ENCODE measurements at places on chromosomes 2 and 18.
A peak's percentile ranks its signal among the peaks of the same experiment; 100 is the strongest.

DNA sequence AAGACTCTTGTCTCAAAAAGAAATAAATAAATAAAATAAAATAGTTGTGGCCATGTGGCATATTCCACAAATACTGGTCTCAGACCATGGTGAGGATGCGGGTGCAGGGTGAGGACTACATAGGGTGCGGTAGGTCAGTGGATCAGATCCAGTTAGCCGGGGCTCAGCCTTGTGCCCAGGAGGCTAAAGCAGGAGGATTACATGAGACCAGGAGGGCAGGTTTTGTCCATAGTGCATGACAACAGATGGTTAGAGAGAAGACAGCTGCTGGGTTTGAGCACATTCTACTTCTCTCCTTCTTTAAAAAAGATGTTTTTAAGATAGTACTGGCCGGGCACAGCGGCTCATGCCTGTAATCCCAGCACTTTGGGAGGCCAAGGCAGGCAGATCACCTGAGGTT is 12.8 kb upstream of the PSD4 start:
- H3K36me3 ChIP-seq: no peaks in the 10 kb centered on the region
- H3K4me1 ChIP-seq: no peaks in the 10 kb centered on the region
- no peak for DNase-seq
- 0 out of 2 replicates have a peak, but pooled peaks cover 1% of the 10 kb centered on the region for H3K27me3 ChIP-seq
- H3K4me3 ChIP-seq: no peak overlapping the region

DNA sequence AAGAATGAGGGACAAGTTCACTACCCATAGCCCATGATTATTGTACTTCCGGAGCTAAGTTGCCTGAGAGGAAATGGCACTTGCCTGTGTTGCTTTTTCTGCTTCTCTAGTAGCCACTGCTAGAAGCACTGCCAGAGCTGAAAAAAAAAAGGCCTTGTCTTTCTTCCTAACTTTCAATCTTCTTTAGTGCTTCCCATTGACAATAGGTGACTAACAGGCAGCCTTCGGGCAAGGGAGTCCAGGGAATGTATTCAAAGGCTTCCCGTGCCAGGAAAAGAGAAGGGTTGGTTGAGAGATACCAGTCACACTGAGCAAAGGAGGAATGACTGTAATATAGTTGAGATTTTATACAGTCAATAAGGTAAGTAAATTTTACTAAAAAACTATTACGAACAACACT is 242.0 kb downstream of the CALCRL start:
- no peaks in the 10 kb centered on the region for H3K36me3 ChIP-seq
- no peak overlapping the region for H3K4me3 ChIP-seq
- no peaks in the 10 kb centered on the region for H3K27me3 ChIP-seq
- no peak for DNase-seq
- H3K27ac ChIP-seq: no peak overlapping the region
- H3K4me1 ChIP-seq: no peaks in the 10 kb centered on the region

GRCh38 chr2:10817413-10817812 is 4.8 kb upstream of the PDIA6 start:
- no peaks in the 10 kb centered on the region for H3K4me1 ChIP-seq
- peaks cover 10% of the 10 kb centered on the region for H3K27me3 ChIP-seq
- H3K36me3 ChIP-seq: no peaks in the 10 kb centered on the region
- no peak for DNase-seq
- no peak overlapping the region for H3K27ac ChIP-seq

- H3K36me3 ChIP-seq: peaks cover 74% of the 10 kb centered on the region
- no peak for DNase-seq
- H3K4me1 ChIP-seq: no peaks in the 10 kb centered on the region
- H3K4me3 ChIP-seq: no peak overlapping the region
These were observed 18.3 kb upstream of the CHCHD5 start for GRCh38 chr2:112566104-112566503.

DNA sequence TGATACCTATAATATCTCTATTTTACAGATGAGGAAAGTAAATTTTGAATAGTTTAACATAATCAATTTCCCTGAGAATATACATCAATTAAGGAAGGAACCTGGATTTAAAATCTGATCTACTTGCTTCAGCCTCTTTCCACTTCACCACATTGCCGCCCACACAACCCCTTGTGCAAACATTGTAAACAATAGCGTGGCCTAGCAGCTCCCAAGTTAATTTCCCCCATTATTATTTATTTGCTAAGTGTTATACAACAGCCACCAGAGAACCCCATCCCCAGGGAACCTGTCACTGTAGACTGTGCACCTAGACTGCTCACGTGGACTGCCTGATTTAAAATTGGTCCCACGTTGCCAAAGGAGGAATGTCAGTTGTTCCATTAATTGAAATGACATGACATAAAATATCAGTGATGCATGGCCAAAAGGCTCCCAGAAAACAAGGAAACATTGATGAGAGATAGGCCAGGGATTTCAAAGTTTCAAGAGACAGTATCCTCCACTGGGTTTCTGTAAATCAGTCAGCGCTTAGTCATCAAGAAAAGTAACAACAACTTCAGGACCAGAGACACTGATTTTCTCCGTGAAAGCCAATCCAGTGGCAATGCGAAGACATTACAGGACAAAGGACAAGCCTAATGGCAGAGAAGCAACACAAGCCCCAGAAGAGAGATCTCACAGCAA is 41.3 kb downstream of the SCG2 start:
- no peaks in the 10 kb centered on the region for H3K4me1 ChIP-seq
- H3K27ac ChIP-seq: no peak overlapping the region
- H3K27me3 ChIP-seq: 0 out of 2 replicates have a peak, but pooled peaks cover 5% of the 10 kb centered on the region
- H3K4me3 ChIP-seq: no peak overlapping the region
- no peaks in the 10 kb centered on the region for H3K36me3 ChIP-seq
- no peak for DNase-seq

GRCh38 chr2:208069186-208069585 is 43.9 kb upstream of the PLEKHM3 start:
- no peak for DNase-seq

DNA sequence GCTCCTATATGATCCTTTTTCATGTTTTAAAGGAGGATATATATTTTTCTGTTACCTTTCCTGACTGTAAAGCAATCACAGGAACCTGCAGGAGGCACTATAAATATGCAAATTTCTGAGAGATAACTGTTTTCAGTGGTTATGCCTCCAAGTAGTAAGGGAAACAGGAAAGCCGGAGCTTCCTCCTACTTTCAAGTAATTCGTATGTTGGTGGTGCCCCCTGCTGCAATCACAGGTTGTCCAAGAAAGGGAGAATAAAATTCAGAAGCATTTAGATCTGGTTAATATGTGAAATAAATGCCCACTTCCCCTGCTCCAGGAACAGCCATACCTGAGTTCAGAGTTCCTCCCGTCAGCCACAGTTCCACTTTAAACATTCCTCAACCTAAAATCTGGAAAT is 12.0 kb upstream of the BCL11A start:
- H3K4me3 ChIP-seq: no peak overlapping the region
- H3K4me1 ChIP-seq: no peaks in the 10 kb centered on the region
- H3K36me3 ChIP-seq: no peaks in the 10 kb centered on the region
- no peak overlapping the region for H3K27ac ChIP-seq
- DNase-seq: peak; percentile 60
- H3K27me3 ChIP-seq: peaks cover 9% of the 10 kb centered on the region

DNA sequence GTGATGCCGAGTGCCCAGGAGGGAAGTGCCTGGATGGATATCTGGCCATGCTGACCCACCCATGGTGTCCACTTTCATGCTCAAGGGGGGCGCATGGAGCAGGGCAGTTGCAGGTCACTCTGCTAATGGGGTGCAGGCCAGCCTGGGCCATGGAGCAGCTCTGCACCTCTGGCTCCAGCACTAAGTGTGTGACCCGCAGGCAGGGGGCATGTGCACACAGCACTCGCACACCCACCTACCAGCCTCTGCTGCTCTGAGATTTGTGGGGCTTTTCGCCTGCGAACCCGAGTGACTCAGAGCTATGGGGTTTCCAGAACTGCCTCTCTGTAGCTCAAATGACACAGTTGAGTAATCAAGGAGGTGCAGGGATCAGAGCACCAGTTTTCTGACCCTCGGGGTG is 66.2 kb downstream of the CYP26B1 start:
- H3K4me3 ChIP-seq: no peak overlapping the region
- no peaks in the 10 kb centered on the region for H3K4me1 ChIP-seq
- no peaks in the 10 kb centered on the region for H3K27me3 ChIP-seq
- no peaks in the 10 kb centered on the region for H3K36me3 ChIP-seq

DNA sequence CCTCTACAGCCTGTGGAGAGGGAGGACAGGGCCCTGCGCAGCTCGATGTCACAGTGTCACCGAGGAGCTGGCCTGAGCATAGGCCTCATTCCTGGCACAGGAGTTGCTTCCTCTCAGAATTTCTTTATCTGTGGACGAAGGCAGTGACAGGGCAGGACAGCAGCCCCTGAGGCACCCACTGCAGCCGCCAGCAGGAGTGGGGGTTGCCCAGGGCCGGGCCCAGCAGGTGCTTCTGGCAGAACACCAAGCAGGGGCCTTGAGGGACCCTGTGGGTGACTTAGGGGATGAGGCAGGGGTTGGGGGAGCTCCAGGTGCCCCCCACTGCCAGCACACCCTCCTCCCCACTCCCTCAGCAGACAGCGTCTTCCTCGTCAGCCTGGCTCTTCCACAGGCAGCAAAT is 290.0 kb downstream of the PHLPP1 start:
- no peak overlapping the region for H3K27ac ChIP-seq
- H3K36me3 ChIP-seq: no peaks in the 10 kb centered on the region
- no peaks in the 10 kb centered on the region for H3K27me3 ChIP-seq
- no peaks in the 10 kb centered on the region for H3K4me1 ChIP-seq
- no peak overlapping the region for H3K4me3 ChIP-seq
- no peak for DNase-seq

DNA sequence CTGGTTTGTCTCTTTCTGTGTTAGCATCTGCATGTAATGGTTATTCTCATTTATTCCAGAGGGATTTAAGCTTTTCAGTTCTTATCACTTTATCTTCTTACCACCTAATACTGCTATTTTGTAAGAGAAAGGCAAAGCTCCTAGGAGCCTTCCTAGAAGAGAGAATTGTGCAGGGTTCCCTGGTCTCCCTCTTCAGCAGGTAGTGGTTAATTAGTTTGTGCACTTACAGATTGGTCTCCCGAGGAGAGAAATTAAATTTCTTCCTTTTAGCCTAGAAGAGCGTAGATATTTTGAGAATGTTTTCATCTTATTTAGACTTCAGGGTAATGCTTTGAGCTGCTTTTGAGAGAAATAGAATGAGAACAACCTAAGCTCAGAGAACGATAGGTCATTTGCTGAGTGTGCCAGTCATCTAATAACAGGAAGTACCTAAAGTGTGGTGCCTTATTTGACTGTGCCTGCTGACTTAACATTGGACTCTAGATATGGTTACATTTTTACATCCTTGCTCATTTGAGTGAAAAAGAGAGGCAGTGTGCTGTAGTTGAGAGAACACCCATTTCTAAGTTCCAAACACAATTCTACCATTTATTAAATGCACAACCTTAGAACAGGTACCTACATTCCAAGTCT is 651.4 kb downstream of the STK39 start:
- H3K27me3 ChIP-seq: no peaks in the 10 kb centered on the region
- H3K27ac ChIP-seq: no peak overlapping the region
- no peaks in the 10 kb centered on the region for H3K4me1 ChIP-seq
- no peak overlapping the region for H3K4me3 ChIP-seq
- no peaks in the 10 kb centered on the region for H3K36me3 ChIP-seq
- no peak for DNase-seq

- no peaks in the 10 kb centered on the region for H3K27me3 ChIP-seq
- no peak overlapping the region for H3K27ac ChIP-seq
- no peaks in the 10 kb centered on the region for H3K36me3 ChIP-seq
- H3K4me1 ChIP-seq: no peaks in the 10 kb centered on the region
- H3K4me3 ChIP-seq: no peak overlapping the region
- DNase-seq: no peak
These were observed 194.4 kb downstream of the TMX3 start for GRCh38 chr18:68520406-68521075.

GRCh38 chr18:8799001-8799400 is 93.6 kb downstream of the MTCL1 start:
- no peaks in the 10 kb centered on the region for H3K36me3 ChIP-seq
- H3K27ac ChIP-seq: peak overlapping the region; percentile 98
- peaks cover 44% of the 10 kb centered on the region for H3K4me1 ChIP-seq
- peak; percentile 82 for DNase-seq

DNA sequence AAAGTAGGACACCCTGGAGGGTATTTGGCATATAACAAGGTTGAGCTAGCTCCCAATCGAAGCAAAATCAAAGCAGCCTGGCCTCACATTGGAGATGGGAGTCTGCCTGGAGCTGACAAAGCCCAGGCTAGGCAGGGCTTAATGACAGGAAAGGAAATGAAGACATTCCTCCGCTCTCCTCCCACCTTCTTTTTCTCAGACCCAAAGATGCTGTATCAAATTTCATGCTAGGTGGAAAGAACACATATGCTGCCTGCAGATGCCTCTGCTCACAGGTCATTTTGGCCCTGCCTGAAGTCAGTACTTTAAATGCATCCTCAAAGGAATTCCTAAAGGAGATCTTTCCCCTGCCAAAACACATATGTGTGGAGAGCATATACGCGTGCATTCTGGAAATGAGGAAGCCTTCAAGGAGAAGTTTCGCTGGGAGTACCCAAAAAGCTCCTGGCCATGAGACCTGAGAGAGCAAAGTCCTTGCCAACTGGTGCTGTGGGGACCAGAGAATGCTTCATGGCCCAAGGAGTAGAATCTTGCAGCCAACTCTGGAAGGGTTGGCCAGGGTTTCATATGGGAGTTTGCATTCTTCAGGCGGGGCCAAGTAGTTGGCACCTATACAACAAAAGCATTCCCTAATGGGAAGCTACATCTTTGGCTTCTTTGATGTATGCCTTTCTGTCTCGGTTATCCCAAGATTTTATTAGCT is 88.0 kb downstream of the AQP4 start:
- H3K27me3 ChIP-seq: no peaks in the 10 kb centered on the region
- DNase-seq: no peak
- no peak overlapping the region for H3K4me3 ChIP-seq
- no peak overlapping the region for H3K27ac ChIP-seq
- no peaks in the 10 kb centered on the region for H3K36me3 ChIP-seq

DNA sequence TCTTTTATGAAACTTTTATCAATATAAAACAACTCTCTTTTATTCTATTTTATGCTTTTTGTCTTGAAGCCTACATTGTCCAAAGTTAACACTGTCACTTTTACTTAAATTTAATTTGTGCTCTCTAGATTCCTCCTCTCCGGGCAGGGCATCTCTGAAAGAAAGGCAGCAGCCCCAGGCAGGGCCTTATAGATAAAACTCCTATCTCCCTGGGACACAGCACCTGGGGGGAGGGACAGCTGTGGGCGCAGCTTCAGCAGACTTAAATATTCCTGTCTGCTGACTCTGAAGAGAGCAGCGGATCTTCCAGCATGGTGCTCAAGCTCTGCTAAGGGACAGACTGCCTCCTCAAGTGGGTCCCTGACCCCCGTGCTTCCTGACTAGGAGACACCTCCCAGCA is 447.7 kb upstream of the FANCL start:
- no peaks in the 10 kb centered on the region for H3K4me1 ChIP-seq
- no peak for DNase-seq
- H3K27me3 ChIP-seq: no peaks in the 10 kb centered on the region
- no peaks in the 10 kb centered on the region for H3K36me3 ChIP-seq
- no peak overlapping the region for H3K4me3 ChIP-seq

GRCh38 chr18:74918276-74918790 is 290.6 kb downstream of the PTGR3 start:
- H3K4me1 ChIP-seq: no peaks in the 10 kb centered on the region
- H3K27me3 ChIP-seq: no peaks in the 10 kb centered on the region
- H3K36me3 ChIP-seq: no peaks in the 10 kb centered on the region
- H3K4me3 ChIP-seq: no peak overlapping the region

- H3K36me3 ChIP-seq: no peaks in the 10 kb centered on the region
- DNase-seq: no peak
- H3K4me1 ChIP-seq: no peaks in the 10 kb centered on the region
- no peak overlapping the region for H3K27ac ChIP-seq
These were observed 449.8 kb upstream of the RGPD4 start for GRCh38 chr2:107376909-107377308.

GRCh38 chr2:73952499-73953446 is 26.1 kb downstream of the DGUOK start:
- H3K27me3 ChIP-seq: no peaks in the 10 kb centered on the region
- H3K4me3 ChIP-seq: no peak overlapping the region
- H3K36me3 ChIP-seq: peaks cover 83% of the 10 kb centered on the region
- no peaks in the 10 kb centered on the region for H3K4me1 ChIP-seq
- DNase-seq: no peak

Measured in SJCRH30 (cell line).